B cell (primary cell): ENCODE measurements at places on chromosomes 5 and 9. TPM values are rescaled to one million over a fixed set of nuclear protein-coding genes. Genes with fewer than 3 reads are reported as not detected.

DNA sequence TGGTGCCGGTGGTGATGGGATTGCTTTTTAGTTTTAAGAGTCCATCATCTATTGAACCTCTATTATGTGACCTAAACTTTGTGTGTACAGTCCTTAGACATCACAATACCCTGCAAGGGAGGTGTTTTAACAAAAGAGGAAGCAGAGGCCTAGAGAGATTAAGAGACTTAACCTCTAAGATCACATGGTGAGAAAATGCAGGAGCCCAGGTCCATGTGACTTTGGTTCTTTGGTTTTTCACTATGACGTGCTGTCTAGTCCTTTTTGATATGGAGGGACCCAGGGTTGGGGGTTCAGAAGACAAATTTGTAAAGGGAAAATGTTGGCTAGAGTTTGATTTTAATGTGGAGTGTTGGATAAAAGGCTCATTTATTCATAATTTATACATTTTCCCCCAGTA, 34.1 kb upstream of the TRMT10B start:
- H3K4me1 ChIP-seq = no peaks in the 10 kb centered on the region
- no peaks in the 10 kb centered on the region for H3K36me3 ChIP-seq
- no peak overlapping the region for H3K4me3 ChIP-seq
- H3K27me3 ChIP-seq = no peaks in the 10 kb centered on the region
- H3K27ac ChIP-seq = no peak overlapping the region

The HK3 gene
- 0.12 and 0.30 TPM in 2 replicates for total RNA-seq

The WDR38 gene
- not detected in 2 replicates for total RNA-seq

The LEAP2 gene
- 5.4 and 5.9 TPM in 2 replicates for total RNA-seq

The MSMP gene
- 3.9 TPM in 2 replicates for total RNA-seq
